ENCODE measurements at places on chromosomes 4 and X.
A peak's percentile ranks its signal among the peaks of the same experiment; 100 is the strongest.

DNA sequence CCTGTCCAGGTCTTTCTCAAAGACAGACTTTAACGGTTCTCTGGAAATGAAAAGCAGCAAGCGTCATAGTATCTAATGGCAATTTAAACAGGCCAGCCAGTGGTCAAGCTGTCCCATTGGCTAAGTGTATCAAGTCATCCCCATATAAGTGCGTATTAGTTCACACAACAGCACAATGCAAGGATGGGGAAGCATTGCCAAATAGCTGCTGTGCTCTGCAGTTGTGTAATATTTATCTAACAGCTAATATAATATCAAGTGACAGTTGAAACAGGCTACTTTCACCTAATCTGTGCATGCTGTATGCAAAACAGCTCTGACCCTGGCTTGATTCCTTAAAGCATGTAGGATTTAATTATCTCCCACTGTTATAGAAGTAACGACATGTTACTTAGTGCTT, 134.8 kb upstream of the PPARGC1A start:
- DNase-seq = no peak

- no peak for DNase-seq
These were observed 121.0 kb downstream of the ENPP6 start for GRCh38 chr4:184096561-184097240.

GRCh38 chrX:133913009-133913408, 72.4 kb downstream of the GPC3 start:
- DNase-seq = no peak

DNA sequence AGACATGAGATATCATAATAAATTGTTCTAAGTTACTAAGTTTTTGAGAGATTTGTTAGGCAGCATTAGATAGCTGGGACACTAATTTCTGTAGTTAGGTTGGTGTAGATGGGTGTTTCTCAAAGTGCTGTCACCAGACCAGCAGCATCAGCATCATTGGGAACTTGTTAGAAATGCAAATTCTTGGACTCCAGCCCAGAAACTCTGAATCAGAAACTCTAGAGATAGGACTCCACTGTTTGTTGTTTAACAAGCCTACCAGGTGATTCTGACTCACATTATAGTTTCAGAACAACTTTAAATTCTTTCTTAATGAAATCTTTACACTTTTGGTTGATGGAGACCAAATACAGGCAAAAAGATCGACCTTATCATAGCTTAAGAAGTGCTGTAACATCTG, 173.7 kb downstream of the PABPC4L start:
- no peak for DNase-seq

- DNase-seq = no peak
These were observed 154.8 kb upstream of the ZFP42 start for GRCh38 chr4:187840814-187841213.

GRCh38 chrX:65781845-65782244, 114.4 kb downstream of the MSN start:
- no peak for DNase-seq

DNA sequence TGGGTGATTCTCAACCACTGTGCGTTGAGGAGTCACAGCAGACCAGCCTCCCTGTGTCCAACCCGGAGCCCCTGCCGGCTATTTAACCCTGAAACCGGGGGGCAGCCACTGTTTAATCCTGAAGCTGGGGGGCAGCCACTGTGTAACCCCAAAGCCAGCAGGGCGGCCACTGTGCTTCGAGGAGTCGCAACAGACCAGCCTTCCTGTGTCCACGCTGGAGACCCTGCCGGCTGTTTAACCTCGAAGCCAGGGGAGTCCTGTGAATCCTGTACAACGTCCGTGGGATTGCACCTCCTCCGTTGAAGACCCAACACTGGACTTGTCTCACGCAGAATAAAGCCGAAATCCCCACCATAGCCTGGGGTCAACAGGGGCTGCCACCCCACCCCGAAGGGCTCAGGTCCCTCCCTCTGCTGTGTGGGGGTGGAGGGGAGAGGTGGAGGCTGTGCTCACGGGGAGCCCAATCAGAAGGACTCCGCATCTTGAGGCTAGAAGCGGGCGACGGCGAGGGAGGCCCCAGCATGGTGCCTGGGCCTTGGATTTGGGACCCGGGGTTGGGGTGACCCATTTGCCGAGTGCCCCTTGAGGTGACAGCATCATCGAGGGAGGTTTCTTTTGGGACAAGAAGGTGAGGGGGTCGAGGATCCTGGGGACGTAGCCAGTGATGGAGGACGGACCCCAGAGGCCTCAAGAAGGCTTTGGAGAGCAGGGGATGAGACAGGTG, 94.9 kb downstream of the ADRA2C start:
- peak; percentile 13 for DNase-seq

DNA sequence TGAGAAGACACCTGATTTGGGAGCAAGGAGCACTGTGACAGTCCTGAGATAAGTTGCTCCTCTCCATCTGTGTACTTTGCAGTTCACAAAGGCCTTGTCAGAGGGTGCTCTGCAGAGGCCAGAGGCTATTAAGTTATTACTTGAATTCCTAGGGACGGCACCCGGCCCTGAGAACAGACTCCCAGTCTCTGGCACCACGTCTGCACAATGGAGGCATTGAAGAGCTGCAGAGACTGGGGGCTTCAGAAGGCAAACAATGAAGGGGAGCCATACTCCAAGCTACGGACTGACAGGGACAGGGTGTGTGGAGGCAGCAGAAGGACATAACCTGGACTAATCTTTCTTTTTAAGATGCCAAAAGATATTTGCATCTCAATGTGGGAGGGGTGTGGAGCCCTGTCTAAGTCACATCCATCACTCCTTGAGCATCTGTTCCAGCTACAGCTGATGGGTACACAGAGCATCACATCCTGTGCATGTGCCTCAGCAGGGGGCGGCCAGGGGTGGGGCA, 11.5 kb downstream of the RASGEF1B start:
- no peak for DNase-seq

DNA sequence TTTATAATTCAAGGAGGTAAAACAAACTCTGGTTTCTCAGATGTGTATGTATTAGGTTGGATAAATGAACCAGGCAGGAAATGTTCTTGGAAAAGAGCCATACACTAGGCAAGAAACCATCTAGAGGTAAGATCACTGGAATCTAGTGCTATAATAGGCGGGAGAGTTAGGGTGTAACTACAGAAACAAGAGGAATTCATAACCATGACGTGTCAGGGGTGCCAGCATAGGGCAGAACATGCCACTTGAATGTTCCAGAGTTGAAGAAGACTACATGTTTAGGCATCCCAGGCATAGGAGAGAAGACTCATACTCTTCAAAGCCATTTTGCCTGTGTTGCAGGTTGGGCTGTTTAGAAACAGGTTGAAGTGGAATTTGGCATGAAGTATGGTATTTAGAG, 198.7 kb downstream of the CCNG2 start:
- DNase-seq = no peak

GRCh38 chr4:125268068-125268755, 46.5 kb upstream of the FAT4 start:
- no peak for DNase-seq

- peak; percentile 48 for DNase-seq
These were observed 231.9 kb upstream of the INTU start for GRCh38 chr4:127400731-127401346.

- DNase-seq = no peak
These were observed 6.6 kb downstream of the GDPD2 start for GRCh38 chrX:70429759-70430158.

DNA sequence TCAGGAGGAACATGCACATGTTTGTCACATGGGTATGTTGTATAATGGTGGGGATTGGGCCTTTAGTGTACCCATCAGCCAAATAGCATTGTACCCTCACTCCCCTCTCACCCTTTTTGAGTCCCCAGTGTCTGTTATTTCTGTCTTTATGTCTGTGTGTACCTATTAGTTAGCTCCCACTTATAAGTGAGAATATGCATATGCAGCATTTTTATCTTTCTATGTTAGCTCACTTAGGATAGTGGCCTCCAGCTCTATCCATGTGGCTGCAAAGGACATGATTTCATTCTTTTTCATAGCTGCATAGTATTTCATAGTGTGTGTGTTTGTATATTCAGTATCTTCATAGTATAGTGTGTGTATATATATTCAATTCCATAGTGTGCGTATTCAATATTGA, 64.6 kb downstream of the DCLK2 start:
- DNase-seq = no peak

DNA sequence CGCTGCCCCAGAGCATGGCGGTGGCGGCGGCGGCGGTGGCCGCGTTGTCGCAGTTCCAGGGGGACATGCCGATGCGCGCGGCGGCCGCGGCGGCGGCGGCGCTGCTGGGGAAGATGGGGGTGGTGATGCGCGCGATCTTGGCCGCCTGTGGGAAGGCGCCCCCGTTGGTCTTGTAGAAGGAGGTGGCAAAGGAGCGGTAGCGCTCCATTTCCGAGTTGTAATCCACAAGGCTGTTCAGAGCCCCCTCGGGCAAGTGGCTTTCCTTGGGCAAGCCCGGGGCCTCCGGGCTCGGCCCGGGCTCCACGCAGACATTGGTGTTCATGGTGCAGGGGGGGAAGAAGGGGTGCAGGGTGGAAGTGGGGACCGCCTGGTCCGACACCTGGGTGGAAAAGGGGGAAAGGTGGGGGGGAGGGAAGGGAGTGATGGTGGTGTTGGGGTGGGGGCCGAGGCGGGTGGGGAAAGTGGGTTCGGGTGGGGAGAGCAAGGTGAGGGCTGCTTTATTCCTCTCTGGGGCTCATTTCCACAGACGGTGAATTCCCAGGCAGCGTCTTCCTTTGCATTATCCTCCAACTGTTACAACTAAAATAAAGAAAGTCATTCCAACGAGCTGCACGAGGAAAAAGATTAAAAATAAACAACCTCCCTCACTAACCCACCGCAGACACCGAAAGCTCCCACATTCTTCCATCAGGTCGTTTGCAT, 3.1 kb downstream of the CXXC4 start:
- peak; percentile 66 for DNase-seq

GRCh38 chr4:475962-476361, 23.0 kb downstream of the ZNF721 start:
- no peak for DNase-seq

DNA sequence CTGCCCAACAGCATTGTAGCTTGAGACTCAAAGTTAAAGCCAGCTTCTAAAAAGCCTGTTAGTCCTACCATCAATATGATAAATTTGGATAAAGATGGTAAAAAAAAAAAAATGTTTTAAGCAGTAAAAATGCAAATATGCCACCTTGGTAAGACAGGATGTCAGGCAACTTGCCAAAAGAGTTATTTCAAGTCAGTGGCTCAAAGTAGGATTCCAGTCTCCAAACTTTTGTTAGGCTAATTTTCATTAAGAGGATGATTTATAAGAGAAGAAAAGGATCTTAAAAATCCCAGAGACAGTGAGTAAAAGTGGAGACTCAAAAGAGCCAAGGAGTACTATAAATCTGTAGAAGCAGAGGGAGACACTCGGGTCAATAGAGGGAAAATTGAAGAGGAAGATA, 47.5 kb downstream of the GASK1B start:
- no peak for DNase-seq

GRCh38 chr4:185597532-185598188, 62.4 kb upstream of the PDLIM3 start:
- peak; percentile 79 for DNase-seq

GRCh38 chr4:86959588-86960500, 25.0 kb downstream of the AFF1 start:
- no peak for DNase-seq

Measured in Right ventricle myocardium superior (tissue), 1 donor.